Stimulated activated CD4-positive, alpha-beta T cell treated with anti-CD3 and anti-CD28 coated beads, Interleukin-4, amount 100 ng/mL, for 4 hours (primary cell): ENCODE measurements at places on chromosomes 1 and 21.

DNA sequence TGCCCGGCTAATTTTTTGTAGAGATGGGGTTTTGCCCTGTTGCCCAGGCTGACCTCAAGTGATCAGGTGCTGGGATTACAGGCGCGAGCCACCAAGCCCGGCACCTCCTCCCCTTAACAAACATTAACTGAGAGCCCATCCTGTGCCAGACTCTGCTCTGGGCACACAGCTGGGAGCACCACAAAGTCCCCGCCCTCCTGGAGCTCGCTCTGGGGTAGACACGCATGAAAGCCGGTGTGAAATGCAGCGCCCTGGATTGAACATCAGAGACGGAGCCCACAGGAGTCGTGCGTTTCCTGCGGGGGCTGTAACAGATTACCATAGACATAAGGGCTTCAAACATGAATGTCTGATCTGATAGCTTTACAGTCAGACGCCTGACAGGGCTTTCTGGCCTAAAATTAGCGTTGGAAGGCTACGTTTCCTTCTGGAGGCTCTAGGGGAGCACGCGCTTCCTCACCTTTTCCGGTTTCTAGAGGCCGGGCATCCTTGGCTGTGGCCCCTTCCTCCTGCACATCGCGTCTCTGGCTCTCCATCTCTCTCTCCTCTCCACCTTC lies 14.3 kb downstream of the SLC27A3 start:
- DNase-seq: no peak

DNA sequence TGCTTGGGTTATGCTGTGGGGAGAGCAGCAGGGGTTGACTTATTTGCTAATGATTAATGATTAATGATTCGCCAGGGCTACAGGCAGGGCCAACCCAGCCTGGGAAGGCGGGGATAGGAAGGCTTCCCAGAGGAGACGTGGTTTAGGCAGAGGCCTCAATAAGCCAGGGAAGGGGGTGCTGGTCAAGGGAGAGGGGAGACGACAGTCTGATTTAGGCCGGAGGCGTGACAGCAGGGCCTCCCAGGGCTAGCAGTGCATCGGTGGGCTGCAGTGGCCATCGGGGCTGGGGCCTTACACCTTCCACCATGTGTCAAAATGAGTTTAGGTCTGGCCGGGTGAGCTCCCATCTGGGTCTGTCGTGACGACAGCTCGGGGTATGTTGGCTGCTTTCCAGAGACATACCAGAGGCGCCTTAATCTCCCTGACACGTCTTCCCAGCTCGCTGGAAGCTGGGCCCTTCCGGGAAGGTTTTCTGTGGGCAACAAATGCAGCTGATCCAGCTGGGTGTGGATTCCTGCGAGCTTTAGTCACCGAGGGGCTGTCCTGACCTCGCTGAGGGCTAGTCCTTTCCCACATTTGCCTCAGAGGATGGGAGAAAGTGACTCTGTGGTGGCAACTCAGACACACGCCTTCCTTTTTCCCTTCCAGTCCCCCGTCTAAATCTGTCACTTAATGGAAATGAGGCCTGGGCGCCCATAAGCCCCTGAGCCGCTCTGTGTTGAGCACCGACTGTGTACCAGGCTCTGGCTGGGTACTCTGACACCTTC lies 3.7 kb upstream of the SLC1A7 start:
- no peak for DNase-seq

GRCh38 chr1:17904290-17904689 lies 149.2 kb downstream of the ACTL8 start:
- DNase-seq: no peak

- DNase-seq: no peak
These were observed 344.2 kb downstream of the OLFM3 start for GRCh38 chr1:101652484-101652883.

- DNase-seq: no peak
These were observed 133.5 kb upstream of the DPYD start for GRCh38 chr1:98054367-98054701.

- no peak for DNase-seq
These were observed 36.8 kb downstream of the CDC7 start for GRCh38 chr1:91537281-91537986.

GRCh38 chr1:33089457-33089856 lies 8.5 kb downstream of the AZIN2 start:
- no peak for DNase-seq

GRCh38 chr1:233065685-233066084 lies 115.3 kb downstream of the NTPCR start:
- no peak for DNase-seq
